Brain pericyte (primary cell): ENCODE measurements at places on chromosomes 1 and 21.
A peak's percentile ranks its signal among the peaks of the same experiment; 100 is the strongest.

DNA sequence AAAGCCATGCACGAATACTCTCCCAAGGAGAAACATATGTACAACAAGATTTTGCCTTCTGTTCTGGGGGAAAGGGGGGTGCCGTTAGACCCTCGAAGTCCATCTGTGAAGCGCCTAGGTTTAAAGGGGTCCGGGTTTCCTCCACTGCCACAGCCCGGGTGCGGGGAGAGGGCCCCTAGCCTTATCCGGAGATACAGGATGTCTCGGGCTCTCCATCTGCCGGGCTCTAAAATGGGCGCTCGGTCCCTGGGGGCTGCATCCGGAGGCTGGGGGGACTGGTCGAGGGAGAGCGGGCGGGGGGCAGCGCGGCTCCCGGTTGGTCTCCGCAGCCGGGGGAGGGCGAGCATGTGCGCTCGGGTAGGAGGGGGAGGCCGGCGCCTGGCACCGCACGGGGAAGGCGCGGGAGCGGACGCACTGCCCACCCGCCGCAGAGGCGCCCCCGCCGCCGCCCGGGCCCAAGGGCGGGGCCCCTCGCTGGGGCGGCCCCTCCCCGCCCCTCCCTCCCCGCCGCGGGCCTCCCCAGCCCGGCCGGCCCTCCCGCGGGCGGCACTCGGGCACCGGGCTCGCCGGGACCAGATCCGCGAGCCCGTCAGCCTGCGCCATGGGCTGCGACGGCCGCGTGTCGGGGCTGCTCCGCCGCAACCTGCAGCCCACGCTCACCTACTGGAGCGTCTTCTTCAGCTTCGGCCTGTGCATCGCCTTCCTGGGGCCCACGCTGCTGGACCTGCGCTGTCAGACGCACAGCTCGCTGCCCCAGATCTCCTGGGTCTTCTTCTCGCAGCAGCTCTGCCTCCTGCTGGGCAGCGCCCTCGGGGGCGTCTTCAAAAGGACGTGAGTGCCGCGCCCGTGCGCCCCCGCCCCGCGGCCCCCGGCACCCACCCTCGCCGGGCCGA lies 63.1 kb downstream of the ELK4 start:
- no peak for DNase-seq

DNA sequence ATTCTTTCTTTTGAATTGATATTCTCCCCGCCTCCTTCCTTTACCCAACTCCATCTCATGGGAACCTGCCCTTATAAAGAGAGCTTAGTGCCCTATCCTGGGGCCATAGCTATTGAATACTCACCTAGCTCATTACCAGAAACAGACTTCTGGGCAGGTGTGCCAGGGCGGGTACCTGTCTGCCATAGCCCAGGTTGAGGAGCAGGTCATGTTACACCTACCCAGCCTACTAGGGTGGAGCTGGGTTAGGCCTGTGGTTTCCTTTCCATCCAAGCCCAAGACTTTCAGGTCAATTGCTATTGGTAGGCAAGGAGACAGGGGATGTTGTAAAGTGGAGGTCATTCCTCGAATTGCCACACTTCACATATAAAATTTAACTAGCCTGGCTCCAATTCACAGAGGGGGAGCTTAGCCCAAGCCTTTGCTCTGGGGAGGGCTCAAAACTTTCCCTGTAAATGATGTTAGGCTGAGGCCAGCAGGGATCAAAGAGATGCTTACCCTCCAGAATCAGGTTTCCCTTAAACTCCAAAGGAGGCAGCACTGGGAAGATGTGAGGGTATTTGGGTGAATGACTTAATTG lies 87.1 kb upstream of the IPO9 start:
- no peak for DNase-seq

GRCh38 chr1:82346141-82346540 lies 545.4 kb downstream of the ADGRL2 start:
- no peak for DNase-seq

GRCh38 chr1:20228314-20228825 lies 42.1 kb upstream of the PLA2G2C start:
- DNase-seq: no peak

DNA sequence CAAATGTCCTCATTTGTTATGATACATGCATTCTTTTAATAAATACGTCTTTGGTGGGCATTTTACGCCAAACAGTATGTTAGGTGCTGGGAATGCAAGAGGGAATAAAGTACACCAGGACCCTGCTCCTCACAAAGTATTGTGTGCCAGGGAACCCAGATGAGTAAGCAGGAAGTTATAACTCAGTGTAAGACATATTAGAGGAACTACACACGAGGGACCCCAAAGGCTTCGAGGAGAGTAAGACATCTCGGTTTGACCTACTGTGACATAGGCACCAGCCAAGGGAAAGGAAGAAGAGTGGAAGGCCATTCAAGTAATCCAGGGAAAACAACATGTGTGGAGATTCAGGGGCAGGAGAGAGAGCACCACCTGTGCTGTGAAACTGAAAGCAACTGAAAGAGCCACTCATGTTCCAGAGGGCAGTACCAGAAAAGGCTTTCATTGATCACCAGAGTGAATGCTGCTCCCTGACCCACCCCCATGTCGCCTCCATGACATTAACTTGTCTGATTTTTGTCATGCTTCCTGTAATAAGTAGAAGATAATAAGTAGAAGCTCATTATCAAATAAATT lies 542.5 kb upstream of the PKN2 start:
- no peak for DNase-seq

DNA sequence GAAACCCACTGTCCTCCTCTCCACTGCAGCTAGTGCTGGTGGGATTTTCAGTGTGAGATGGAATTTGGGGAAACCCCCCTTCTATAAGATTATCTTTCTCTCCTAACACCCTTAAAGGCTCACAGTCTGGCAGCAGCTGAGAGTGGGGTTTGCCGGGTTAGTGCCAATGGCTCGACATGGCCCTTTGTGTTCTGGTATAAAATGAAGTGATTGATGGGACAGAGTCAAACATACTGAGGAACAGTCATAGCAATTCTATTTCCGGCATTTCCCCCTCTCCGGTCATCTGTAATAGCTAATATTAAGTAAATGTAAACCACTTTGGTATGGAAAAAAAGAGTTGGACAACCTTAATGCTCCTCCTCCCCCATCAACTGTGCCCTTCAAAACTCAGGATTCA lies 37.6 kb downstream of the TFF3 start:
- no peak for DNase-seq

GRCh38 chr1:199291022-199291740 lies 652.3 kb downstream of the PTPRC start:
- no peak for DNase-seq

DNA sequence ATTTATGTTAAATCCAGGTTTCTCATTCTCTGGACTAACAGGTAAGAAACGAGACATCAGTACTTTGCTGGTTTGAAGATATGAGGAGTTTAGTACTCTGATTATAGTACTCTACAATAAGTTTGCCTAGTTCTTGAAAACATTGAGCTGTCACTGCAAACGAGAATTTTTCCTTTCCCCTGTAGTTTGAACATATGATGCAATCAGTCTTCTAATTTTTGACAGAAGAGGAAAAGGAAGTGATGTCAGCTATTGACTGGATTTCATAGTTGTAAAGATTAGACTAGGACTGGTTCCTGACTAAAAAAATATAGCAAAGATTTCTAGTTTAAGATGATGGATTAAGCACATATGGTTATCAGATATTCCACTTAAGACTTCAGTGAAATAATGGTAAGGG lies 461.9 kb downstream of the LRRIQ3 start:
- no peak for DNase-seq

DNA sequence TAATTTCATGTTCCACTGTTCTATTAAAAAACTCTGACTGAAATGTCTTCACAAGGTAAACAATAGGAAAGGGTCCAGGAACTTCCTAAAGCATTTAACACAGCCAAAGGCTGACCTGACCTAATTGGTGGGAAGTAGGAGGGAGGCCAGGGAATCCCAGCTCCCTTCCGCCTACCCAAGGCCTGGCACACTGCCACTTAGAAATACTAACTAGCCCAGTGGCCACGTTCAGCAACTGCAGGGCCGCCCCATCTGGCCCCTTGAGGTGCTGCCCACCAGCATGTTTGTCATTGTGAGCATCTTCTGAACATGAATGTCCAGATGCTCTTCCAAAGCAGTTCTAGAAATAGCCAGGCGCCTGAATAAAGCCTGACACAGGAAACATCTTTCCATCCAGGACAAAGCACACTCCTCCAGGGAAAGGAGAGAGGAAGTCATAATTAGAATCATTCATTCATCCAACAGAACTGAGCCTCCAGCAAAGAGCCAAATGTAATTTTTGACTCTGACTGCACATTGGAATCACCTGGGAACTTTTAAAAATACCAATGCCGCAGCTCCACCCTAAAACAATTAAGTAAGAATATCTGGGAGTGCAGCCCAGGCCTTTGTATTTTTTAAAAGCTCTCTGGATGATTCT lies 44.6 kb upstream of the BCL9 start:
- DNase-seq: no peak

GRCh38 chr1:68206848-68207689 lies 25.3 kb downstream of the WLS start:
- DNase-seq: no peak

GRCh38 chr1:205391386-205391785 lies 30.5 kb downstream of the LEMD1 start:
- DNase-seq: no peak

DNA sequence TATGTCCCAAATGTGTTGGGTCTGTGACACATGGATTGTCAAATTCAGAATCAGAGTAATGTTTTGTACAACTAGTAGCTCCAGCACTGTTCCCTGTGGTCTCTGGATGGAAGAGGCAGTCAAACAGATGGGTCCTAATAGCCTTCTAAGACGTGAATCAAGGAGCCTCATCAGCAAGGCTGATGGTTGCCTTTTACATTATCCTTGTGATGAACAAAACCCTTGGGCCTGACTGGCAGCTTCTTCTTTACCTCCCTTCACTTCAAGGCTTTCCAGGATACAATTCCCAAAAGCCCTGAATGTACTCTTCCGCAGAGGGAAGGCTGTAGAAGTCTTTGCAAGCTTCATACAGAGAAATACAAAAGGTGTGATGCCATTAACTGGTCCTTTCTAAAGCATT lies 633.3 kb downstream of the USP25 start:
- DNase-seq: no peak

GRCh38 chr1:25105836-25106235 lies 126.5 kb downstream of the SYF2 start:
- no peak for DNase-seq

- DNase-seq: no peak
Observed at GRCh38 chr1:246618240-246618808, 52.1 kb downstream of the CNST start.

GRCh38 chr1:117146575-117147340 lies 25.2 kb upstream of the TRIM45 start:
- peak; percentile 55 for DNase-seq

DNA sequence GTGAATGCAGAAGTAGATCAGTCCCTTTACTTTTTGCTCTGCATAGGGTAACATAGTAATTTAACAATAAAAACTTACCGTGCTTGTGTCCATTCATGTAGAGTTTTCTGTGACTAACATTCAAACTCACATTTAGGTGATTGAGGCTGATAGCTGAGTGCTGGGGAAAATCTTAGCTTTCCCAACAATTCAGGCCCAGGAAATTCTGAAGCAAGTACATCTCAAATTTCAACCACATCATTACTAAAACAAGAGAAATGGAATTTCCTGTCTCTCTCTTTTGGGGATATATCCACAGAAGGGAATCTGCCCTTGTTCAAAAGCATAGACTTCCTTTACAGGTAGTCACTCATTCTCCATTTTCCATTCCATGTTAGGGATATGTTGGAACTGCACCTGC lies 33.1 kb upstream of the C1orf146 start:
- DNase-seq: no peak

DNA sequence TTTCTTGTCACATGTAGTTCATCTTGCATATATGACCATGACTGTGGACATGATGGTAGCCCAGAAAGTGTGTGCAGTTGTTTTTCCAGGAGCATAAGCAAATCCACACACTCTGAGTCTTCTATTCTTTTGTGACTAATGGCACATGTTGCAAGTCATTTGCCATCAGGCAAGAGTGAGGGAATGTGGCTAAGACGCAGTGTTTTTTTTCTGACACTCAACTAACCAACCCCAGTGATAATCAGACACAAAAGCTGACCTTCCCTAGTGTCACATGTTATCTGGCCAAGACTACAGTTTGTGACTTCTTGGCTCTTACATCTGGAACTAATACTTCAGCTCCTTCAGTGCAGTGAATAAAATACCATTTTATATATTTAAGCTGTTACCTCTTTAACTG lies 108.8 kb downstream of the ITSN1 start:
- no peak for DNase-seq

DNA sequence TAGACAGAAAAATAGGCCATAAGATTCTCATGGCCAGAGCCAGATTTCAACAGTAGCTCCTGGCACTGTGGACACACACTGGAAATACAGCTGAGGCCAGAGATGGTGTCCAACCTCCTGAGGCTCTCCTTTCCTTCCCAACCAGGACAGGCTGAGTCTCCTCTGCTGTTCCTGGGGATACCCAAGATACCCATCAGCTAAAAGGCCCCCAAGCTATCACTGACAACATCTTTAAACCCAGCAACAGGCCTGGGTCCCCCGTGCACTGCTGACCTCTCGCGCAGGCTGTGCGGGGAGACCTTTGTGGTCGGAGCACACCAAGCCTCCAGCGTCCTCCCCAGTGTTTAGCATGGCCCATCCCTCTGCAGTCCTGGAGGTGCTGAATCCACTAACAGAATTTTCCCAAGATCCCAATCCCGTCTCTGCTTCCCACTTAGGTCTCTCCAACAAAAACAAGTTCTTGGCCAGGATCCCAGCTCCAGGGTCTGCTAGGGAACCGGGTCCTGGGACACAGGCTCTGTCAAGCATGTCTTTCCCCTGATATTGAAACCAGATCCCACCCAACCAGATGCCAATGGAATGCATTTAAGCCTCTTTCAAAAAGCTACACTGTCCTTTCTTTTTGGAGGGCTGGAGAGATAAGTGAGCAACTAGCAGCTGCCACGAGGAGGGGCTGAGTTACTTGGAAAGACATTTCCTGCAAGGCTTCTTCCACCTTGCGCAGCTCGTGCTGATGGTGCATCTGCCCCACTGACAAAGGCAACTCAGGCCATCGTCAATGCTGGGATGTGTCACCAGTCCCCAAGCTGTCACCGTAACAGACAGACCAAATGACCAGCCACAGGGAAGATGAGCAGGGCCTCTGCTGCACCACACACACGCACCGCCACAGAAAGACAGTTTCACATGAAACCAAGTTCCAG lies 73.2 kb downstream of the BCAR3 start:
- DNase-seq: no peak

- DNase-seq: no peak
Observed at GRCh38 chr1:8419861-8420260, 101.9 kb downstream of the SLC45A1 start.

GRCh38 chr21:33937146-33937545 lies 21.5 kb upstream of the ATP5PO start:
- DNase-seq: no peak

DNA sequence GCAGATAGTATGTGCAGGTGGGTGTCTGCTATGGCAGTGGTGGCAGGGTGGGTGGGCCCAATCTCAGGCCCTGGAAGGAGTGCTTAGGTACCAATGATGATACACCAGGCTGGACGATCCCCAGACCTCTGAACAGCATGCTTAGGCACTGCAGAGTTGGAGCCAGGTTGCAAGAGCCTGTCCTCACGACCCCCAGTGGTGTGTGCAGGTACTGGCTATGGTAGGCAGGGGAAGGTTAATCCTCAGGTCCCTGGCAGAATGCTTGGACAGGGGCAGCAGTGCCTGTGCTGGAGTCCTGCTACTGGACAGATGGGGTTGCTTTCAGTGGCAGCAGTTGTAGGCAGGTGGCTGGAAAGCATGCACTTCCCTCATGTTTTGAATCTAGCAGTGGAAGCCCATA lies 100.5 kb upstream of the NEK7 start:
- no peak for DNase-seq
